NCI-H1417 (cell line): ENCODE measurements at places on chromosomes 6 and 20.
A peak's percentile ranks its signal among the peaks of the same experiment; 100 is the strongest.

- no peak for DNase-seq
Measured at GRCh38 chr6:5152460-5152859, 67.3 kb downstream of the PPP1R3G start.

DNA sequence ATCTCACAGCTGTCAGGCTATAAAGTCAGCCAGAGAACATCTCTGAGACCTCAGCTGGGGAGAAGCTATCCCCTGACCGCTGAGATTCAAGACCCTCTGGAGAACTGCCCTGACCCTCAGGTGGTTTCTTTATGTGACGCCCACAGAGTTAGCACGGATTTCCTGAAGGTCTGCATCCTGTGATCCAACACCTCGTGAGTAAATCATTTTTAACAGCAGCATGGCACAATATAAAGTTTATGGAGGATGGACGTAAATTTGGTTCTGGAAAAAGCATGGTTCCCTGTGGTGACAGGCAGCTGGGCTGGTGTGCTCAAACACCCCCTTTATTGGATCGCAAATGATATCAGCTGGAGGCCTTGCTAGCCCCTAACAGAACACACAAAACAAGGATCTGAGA, 25.3 kb upstream of the TRAF3IP2 start:
- DNase-seq = no peak

DNA sequence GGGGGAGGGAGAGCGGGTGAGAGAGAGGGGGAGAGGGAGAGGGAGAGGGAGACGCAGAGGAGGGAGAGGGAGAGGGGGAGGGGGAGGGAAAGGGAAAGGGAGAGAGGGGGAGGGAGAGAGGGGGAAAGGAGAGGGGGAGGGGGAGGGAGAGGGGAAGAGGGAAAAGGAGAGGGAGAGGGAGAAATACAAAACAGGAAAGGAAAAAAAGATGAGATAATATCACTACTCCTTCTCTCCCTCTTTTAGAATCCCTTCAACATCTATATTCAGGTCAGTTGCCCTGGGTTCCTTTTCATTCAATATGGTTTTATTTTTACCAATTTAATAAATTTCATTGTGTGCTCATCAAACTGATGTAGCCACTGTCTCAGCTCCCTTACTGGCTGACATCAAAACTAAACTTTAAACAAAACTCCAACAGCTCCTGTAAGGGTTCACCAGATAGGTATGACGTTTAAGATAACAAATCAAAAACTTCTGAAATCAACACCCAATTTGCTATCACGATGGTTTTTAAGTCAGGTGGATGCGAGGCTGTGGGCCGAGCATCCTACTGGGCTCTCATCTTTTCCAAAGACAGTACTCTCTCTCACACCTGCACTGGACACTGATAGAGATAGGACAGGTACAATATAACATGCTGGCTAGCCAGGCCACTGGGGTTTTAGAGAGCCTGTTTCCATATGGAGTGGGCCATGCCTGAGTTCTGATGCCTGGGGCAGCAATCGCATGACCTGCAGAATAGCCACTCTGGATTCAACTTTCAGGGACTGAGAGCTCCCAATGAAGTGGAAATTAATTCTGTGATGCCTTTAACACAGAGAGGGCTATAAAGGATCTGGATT, 99.5 kb downstream of the FYN start:
- DNase-seq = no peak

DNA sequence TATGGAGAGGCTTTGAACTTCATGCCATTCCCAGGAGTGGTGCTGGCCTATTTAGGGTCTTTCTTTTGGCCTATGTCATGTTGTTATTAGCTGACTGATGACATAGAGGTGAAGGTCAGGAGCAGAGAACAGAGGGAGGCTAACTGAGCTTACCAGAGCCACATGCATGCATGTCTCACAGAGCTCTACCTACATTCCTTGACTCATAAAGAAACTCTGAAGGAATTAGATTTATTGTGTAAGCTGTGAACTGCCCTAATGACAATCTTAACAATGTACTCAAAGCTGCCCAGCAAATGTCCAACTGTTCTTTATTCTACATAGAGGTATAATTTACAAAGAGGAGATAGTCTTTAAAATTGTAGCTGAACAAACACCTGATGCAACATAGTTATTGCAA, 192.7 kb upstream of the CNR1 start:
- no peak for DNase-seq

GRCh38 chr6:147651249-147652063, 143.0 kb downstream of the SAMD5 start:
- no peak for DNase-seq

DNA sequence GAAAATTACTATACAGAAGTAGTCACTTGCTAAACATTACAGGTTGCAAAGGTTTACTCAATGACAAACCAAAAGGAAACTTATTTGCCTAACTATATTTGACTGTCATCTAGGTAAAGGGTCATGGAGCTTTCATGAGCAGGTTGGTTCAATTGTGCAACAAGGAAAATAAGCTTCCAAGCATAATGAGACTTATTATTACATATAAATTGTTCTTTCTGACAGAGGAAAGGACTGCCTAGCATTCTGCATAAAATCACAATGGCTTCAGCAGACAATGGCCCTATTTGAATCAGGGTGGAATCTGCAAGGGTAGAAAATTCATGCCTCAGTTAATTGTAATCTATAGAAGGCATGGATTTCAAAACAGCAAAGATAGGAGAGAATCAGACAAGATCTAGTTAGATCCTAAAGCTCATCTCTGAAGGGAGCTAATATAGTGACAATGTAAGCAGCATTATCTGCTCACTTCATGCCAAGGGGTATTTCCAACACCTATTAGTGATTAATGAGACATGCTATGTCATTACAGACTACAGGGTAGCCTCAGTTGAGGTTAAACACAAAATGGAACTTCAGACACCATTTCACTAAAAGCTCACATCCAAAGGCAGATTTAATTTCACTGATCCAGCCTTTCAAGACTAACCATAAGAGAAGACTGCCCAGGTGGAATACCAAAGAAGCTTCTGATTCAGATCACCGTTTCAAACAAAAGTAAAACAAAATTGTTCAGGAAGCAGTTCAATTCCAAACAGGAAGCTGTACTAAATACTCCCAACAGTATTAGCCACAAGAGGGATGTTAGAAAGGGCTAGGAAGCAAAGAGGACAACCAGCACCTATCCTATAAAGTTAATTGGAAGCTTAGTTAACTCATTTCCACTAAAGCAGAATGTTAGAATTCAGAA, 8.5 kb downstream of the STAU1 start:
- peak; percentile 35 for DNase-seq

DNA sequence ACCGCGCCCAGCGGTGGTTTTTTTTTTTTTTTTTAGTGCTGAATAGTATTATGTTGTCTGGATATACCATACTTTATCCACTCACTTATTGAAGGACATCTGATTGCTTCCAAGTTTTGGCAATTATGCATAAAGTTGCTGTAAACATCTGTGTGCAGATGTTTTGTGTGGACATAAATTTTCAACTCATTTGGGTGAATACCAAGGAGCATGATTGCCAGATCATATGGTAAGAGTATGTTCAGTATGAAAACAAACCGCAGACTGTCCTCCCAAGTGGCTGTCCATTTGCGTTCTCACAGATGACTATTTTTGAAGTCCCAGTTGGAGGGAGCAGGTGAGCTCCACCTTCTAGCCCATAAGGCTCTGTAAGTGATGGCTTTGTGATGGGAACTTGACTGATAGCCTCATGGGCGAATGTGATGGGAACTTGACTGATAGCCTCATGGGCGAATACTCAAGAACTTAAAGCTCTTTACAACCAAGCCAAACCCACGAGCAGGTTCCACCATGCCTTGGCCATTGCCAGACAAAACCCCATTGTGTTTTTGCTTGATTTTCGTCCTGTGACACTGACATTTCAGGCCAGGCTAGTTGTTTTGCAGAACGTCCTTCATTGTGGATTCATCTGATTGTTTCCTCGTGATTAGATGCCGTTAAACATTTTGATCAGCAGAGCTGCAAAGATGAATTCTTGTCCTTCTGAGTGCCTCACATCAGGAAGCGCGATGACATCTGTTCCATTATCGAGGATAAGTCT, 51.0 kb downstream of the ZBTB2 start:
- no peak for DNase-seq

GRCh38 chr6:131740161-131740560, 29.3 kb upstream of the CTAGE9 start:
- DNase-seq = no peak

DNA sequence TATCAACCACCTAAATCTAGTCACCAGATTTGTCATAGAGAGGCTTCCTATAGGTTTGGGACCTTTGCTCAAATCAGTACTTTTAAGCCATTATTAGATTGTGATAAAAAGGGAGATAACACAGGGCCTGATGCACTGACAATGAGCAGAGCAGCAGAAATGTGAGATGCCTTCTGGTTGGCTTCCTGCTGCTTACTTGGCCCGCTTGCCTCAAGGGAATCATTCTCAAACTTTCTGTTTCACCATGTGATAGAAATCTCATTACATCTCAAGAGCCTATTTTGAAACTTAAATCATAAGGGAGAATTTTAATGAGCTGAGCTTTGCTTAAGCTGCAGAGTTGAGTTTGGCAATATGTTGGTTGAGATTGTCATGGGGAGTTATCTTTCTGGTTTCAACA, 606.0 kb downstream of the DHX35 start:
- DNase-seq = no peak

DNA sequence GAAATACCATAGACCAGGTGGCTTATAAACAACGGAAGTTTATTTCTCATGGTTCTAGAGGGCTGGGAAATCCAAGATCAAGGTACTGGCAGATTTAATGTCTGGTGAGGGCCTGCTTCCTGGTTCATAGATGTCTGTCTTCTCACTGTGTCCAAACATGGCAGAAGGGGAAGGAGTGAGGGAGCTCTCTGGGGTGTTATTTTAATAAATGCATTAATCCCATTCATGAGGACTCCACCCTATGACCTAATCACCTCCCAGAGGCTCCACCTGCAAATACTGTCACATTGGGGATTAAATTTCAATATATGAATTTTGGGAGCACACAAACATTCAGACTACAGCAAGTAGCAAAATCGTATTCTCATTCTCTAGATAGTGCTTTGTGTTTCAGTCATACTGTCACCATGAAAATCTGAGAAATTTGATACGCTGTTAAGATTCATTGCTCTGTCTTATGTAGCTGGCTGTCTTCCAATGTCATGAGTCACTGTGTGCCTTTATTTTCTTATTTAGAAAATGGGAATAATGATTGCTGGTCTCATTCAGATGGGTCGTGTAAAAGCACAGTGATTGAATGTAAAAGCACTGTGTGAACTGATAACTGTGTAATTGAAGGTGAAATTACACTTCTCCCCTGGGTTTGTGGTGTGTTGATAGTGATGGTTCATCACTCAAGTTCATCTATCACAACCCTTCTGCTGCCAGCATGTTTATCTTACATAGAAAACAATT, 8.9 kb upstream of the ERVFRD-1 start:
- DNase-seq = peak; percentile 18

- no peak for DNase-seq
Measured at GRCh38 chr6:93799226-93799625, 379.9 kb upstream of the EPHA7 start.

DNA sequence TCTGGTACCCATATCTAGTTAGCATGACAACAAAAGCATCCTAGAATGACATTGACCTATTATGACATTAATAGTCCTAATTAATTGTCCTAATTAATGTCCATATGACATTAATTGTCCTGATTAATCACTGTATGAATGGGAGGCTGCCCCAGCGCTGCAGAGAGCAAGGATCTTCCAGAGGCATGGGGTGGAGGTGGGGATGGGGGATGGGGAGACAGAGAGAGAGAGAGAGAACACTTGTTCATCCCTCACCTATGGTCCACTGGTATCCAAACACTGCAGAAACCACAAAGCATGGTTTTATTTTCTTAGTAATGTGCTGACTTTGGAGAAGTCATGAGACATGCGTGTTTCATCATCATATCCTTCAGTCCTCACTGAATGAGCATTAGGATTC, 235.1 kb downstream of the FNDC1 start:
- DNase-seq = no peak

DNA sequence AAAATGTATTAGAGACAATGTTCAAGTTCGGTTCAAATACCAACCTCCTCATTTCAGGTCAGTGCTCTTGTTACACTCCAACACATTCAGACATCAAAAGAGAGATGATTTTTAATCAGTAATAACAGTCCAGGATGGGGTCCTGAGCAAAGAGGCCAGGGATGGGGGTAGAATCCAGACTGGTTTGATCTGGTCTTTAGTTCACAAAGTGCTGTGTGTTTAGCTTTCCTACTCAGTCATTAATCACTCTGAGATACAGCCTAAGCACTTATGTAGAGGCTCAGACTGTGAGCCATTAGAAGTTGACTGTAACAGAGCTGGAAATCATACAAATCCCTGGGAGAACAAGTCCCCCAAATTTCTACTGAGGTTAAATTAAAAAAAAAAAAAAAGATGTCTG, 241.6 kb downstream of the PTPRK start:
- no peak for DNase-seq

DNA sequence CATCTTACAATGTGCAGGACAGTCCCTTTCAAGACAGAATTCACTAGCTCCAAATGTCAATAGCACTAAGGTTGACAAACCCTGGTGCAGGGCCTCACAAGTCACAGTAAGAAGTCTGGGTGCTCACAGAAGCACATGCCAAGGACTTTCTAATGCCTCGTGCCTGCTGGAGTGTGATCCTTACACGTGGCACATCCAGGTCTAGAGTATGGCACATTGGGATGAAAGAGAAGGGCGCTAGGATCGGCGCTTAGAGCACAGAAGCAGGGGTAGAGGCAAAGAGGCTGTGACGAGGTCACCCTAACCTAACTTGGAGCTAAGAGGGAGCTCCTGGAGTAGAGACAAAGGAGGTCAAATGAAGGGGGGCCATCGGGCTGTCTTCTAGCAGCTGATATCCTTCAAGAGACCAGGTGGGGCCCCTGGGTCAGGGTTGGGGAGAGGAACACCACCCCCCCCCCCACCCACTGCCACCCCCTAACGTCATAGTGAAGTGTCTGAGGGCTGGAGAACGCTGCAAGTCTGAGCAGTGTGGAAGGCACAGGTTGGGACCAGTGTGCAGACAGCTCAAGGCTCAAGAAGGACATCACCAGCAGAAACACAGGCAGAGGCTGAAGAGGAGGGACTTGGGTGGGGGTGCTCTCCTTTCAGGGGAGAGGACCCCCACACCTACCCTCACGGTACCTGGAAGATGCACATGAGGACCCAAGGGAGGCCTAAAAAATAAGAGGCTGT, 97.8 kb upstream of the MRPS10 start:
- DNase-seq = no peak

DNA sequence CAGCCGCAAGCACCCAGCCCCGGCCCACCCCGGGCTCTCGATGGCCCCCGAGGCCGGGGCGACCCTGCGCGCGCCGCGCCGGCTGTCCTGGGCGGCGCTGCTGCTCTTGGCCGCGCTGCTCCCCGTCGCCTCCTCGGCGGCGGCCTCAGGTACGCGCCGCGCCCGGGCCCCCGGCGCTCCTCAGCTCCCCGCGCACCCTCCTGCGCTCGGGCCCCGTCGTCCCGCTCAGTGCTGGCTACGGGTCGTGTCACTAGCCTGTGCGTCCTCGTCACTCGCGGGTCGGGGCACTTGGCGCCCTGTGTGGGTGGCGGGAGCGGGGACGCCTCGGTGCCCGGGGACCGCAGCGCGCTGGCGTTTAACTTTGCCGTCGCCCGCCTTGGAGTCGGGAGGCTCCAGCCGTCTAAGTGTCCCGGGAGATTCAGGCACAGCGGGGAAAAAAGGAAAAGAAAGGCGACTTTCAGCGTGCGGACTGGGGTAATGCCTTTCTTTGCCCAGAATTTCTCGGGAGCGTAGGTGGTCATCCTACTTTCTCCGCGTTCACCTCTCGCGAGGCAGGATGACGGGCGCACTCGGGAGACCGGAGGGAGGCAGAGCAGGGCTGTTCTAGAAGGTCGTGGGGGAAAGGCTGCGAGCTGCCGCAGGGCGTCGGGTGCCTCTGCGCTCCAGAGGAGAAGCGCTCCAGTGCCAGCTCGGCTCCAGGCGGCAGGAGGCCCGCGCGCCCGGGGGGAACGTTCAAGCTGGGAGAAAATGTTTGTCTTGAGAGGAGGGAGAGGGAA, 545 bp downstream of the FNDC1 start:
- no peak for DNase-seq
